ENCODE measurements at places on chromosomes 4 and X.

DNA sequence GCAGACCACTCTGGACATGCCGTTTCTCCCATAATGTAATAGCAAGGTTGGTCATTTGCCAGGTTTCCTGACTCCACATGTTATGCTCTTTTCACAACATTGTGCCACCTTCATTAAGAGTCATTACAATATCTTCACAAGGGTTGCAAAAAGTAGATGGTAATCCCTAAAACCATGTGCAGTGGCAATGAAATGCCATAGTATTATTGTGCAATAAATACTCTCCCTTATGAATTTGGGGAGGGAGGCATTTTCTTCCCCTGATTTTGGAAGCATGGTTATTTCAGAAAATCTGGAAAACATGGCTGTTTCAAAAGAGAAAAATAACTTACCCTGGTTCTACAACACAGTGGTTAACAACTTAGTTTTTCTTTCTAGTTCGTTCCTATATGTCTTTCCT is 75.1 kb downstream of the BLTP1 start:
- no peak for DNase-seq

- DNase-seq = no peak
Measured at GRCh38 chr4:25969374-25970155, 55.5 kb downstream of the SMIM20 start.

DNA sequence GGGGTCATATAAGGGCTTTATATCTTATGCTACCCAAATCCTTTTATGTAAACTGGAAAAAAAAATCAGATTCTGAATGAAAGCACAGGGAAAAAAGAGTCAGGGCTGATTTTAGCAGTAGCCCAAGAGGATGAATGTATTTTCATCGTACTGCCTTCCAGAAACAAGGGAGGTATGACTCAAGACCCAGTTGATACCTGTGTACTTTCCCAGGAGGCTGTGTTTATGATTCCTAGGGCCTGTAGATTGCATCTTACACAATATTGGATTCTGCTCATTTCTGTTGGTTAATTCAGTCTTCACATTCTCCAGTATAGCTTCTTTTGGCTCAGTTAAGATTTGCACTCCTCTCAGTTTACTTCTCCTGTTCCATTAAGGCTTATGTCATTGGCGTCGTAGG is 127.9 kb upstream of the LIMCH1 start:
- DNase-seq = no peak

DNA sequence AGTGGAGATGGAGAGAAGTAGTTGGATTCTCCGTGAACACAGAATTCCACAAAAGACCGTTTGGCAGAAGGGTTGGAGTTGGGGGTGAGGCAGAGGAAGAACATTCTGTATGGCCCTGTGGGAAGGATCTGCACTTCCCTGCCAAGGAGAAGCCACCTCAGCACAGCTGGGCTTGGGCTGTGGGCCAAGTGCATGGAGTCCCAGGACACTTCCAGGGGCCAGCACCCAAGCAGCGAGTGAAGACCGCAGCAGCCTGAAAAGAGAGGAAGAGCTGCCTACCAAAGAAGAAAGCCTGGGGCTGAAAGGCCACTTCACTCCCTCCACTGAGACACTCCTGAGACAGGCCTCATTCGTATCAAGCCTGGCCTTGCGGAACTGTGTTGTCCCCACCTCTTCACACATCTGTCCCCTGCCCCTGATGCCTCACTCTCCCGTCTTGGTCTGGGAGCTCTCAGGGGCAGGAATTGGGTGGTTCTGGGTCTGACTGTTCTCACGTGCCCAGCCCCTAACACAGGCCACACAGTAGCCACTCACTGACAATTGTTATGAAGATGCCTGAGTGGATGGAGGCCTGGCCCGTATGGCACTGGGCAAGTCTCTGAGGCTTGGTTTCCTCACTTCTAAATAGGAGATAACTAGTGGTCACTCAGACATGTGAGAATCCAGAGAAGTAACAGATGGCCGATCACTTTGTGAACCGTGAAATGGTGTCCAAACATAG is 3.3 kb upstream of the AWAT2 start:
- DNase-seq = no peak

GRCh38 chrX:38841750-38842149 is 40.5 kb downstream of the MID1IP1 start:
- no peak for DNase-seq

- no peak for DNase-seq
Measured at GRCh38 chr4:148926276-148927260, 484.4 kb upstream of the NR3C2 start.

DNA sequence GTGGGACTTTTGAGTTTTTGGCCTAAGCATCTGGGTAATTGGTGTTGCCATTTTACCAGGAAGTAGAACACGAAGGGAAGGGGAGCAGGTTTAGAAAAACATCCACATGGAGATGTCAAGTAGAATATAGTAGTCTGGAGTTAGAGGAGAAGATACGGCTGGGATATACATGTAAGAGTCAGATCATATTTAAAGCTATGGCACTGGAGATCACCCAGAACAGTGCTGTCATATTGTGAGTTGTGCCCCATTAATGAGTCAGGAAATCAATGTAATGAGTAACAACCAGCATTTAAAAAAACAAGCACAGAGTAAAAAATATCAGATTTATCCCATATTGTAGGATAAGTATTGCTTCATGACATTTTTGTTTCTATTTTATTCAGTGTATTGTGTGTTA is 4.2 kb downstream of the GSTCD start:
- DNase-seq = no peak

DNA sequence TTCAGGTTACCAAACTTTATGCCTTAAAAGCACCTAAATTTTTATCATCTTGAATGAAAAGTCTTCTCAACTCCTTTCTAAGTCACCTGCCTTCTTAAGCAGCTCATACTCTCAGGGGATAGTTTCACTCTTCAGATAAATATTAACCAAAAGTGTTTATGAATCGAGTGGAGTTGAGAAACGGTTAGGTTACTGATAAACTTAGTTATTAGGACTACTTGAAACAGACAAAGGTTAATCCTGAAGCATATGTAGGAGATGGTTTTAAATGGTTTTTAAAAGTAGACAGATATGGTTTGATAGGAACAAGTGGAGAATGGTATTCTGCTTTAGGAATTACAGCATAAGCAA is 32.8 kb downstream of the CLDN22 start:
- DNase-seq = no peak

DNA sequence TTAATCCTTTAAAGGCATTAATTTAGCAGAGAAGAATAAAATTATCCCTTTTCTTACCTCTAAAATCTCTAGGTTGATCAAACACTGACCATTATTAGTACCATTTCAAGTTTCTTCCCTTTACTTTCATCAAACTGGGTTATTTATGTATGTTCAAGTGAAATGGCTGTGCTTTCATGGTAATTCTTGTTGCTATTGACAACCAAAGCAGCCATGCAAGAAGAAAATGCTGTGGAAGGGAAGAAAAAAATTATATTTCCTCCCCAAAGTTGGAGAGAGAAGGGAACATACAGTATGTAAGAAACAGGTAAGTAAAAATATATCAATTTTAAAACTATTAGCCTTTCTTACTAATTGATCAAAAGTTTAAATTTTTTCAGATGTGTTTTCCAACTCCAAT is 16.2 kb downstream of the NPNT start:
- no peak for DNase-seq

DNA sequence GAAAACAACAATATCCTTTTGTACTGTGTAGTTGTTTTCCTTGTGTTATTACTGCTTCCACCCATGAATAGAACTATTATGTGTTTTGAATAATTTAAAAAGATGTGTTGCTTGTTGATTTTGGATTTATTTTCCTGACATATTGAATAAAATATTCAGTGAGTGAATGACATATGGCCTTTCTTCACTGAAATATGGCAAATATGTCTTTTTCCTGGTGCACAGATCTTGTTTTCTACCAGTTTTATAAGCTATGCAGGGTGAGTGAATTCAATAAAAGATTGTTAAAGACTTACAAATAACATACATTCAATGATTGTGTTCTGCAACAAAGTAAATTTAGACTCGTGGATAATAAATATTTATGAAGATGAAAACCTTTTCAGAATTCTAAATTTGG is 1216.3 kb upstream of the ADGRL3 start:
- no peak for DNase-seq

- no peak for DNase-seq
Measured at GRCh38 chr4:48746608-48747362, 33.3 kb downstream of the FRYL start.

DNA sequence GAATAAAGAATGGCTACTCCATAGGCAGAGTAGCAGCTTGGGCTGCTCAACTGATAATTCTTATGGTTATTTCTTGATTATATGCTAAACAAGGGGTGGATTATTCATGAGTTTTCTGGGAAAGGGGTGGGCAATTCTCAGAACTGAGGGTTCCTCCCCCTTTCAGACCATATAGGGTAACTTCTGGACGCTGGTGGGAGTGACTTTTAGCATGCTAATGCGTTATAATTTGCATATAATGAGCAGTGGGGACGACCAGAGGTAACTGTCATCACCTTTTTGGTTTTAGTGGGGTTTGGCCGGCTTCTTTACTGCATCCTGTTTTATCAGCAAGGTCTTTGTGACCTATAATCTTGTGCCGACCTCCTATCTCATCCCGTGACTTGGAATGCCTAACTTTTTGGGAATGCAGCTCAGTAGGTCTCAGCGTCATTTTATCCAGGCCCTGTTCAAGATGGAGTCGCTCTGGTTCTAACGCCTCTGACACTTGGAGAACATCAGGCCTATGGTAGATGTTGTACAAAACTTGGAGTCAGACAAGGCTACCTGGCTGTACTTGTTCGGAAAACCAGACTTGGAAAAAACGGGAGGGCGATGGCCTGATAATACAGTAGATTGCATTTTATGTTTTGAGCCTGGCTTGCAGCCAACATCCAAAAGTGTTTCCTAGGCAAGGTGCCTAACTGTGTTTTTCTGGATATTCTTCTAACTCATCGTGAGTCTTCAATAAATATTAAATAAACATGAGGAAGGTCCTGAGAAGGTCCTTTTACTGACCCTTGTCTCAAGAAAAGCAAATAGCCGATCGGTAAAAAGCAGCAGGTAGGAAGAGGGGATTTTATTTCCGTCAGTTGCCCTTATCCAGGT is 1.8 kb upstream of the TMEM164 start:
- DNase-seq = no peak

DNA sequence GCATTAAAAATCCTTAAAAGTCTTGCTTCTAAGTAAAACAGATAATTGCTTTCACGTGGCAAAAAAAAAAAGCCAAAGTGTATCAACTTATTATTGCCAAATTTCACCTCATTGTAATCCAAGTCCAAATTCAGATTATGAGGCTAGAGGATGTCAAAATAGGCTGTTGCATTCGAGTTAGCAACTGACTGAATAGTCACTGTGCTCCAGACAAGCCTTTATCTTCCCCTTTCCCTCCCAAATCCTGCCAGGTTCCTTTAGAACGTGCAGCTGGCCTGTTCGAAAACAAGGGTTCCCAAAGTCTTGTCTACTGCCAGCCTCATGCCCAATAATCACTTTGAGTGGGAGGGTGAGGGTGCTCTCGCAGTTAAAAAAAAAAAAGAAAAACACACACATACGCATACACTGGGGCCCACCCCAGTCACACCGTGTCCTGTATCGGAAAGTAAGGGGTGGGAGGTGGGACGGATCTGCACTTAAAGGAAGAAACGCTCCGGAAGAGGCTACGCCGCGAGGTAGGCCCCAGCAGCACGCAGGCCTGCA is 603 bp downstream of the MAD2L1 start:
- no peak for DNase-seq

DNA sequence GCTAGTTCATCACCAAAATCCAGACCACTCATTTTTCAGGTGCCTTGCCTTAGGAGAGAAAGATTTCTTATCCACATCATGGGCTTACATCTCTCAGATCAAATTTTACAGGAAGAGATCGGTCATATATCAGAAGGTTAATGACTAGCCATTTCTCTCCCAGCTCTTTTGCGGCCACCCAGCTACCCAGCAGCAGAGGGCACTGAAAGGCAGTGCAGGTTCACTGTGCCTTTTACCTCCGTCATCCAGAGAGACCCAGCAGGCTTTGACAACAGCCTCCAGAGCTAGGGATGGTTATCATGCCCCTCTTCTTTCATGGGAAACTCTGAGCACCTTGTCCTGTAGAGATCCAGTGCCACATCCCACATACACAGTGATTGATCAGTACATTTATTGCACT is 384.8 kb downstream of the AFF2 start:
- no peak for DNase-seq

DNA sequence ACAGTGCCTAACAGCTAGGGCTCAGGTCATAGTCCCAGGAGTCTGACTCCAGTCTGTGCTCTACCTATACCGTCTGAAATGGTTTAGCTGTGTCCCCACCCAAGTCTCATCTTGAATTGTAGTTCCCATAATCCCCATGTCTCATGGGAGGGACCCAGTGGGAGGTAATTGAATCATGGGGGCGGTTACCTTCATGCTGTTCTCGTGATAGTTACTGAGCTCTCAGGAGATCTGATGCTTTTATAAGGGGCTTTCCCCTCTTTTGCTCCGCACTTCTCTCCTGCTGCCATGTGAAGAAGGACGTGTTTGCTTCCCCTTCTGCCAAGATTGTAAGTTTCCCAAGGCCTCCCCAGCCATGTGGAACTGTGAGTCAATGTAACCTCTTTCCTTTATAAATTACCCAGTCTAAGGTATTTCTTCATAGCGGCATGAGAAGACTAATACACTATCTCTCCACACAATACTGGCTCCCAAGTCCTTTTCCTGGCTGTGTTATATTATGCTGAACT is 110.8 kb downstream of the AFAP1 start:
- no peak for DNase-seq

GRCh38 chrX:135923353-135923752 is 29.8 kb downstream of the SAGE1 start:
- DNase-seq = no peak

DNA sequence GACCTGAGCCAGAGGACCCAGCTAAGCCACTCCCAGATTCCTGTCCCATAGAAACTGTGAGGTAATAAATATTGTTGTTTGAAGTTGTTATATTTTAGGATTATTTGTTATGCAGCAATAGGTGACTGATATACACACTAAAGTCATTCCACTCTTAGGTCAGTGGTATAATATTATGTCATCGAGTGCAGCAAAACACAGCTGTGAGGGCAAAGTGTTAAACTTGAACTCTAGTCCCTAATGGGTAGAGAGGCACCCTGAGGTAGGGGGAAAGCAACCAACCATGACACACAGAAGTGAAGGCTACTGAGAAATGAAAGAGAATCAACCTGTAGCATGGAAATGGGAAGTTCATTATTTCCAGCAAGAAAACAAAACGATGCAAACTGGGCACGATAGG is 66.6 kb downstream of the ATXN3L start:
- no peak for DNase-seq

DNA sequence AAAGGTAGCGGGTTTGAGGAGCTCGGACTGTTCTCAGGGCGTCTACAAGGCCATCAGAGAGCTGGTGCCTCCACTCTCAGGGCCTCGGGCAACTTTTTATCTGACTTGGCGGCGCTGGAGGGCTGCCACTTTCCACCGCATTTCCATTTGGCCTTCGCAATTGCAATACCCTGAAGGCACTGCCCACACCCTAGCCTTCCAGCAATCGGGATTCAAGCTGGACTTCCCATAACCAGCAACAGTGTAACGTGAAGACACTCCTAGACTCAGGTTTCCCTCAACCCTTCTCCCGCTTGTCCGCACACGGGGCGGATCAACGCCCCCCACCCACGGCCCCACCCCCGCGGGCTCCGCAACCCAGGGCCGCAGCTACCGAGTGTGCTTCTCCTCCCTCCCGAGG is 50.2 kb upstream of the BCOR start:
- DNase-seq = no peak

GRCh38 chrX:38277136-38277535 is 50.2 kb downstream of the RPGR start:
- no peak for DNase-seq

All from head of caudate nucleus (tissue), 42 donors.